ENCODE measurements at places on chromosomes 16 and 17.

DNA sequence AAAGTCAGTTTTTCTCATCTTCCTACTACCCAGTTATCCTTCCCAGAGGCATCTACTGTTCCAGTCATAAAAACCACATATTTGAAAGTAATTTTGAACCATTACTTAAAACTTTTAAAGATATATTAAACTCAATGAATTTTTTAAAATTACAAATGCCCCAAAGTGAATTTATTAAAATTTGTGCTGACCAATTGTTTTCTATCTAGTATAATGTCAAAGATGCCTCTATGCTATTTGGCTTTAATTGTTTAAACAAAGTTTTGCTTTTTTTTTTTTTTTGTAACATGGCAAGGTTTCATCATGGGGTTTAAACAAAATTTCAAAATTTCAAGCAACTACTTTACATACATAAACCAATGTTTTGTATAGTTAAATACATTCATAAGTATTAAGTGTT is 60.7 kb downstream of the FBXL20 start:
- no peak for DNase-seq

- no peak for DNase-seq
Observed at GRCh38 chr17:16003841-16004240, 4.2 kb downstream of the TTC19 start.

DNA sequence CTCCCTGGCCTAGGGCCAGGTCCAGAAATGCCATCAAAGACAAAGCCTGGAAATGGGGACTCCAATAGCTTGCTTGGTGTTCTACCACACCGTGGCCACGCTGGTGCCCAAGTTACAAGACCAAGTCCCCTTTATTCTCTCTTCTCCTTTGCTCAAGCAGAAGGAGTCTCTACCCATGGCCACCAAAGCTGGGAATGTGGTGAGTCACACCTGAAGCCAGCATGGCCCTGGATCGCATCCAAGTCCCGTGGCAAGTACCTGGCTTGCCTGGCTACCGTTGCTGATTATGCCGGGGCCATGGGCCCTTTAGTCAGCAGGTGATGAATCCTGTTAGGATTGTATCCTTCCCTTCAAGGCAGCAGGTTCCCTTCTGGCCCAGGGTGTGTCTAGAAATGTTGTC is 260.0 kb downstream of the HAPSTR1 start:
- no peak for DNase-seq

DNA sequence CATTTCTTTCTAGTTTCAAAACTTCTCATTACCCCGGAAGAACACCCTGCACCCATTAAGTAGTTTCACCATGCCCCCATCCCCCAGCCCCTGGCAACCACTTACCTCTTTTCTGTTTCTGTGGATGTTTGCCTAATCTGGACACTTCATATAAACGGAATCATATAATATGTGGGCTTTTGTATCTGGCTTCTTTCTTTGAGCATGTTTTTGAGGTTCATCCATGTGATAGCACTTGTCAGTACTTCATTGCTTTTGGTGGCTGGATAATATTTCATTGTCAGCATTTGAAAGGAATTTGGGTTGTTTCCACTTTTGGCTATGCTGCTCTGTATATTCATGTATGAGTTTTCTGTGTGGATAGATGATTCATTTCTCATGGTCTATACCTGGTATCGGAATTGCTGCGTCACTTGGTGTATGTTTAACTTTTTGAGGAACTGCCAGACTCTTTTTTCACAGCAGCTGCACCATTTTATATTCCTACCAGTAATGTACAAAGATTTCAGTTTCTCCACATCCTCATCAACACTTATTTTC is 30.0 kb upstream of the SLC5A10 start:
- no peak for DNase-seq

DNA sequence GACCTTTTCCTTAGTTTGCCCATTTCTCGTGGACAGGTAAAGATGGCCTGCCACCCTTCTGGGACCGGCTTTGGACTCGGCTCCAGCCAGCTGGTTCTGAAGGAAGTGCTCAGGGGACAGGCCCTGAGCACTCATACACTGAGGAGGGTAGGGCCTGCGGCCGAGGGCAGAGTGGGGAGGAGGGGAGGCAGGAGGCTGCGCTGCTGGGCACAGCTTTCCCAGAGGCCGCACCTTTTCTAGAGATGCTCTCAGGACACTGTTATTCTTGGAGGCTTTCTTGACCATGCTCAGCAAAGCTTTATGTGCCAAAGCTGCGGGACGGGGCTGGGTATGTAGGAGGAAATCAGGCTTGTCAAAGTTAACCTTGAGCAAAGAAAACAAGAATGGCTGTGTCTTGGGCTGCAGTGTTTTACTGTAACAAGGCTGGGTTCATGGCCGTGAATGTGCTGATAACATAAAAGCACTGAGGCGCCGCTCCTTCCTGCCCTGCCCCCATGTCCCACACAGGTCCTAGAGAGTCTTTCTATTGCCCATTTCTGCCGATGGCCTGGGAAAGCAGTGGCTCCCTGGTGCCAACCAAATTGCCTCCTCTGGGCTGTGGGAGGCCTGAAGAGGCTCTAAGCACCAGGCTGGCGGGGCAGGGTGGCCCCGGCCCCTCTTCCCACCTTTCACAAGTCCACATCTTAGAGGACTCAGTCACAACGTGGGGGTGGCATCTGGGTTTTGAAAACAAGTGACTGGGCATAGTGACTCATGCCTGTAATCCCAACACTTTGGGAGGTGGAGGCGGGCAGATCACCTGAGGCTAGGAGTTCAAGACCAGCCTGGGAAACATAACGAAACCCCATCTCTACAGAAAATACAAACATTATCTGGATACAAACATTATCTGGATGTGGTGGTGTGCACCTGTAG is 22.3 kb upstream of the TIMP2 start:
- no peak for DNase-seq

- no peak for DNase-seq
Observed at GRCh38 chr17:66451188-66452149, 149.1 kb downstream of the PRKCA start.

DNA sequence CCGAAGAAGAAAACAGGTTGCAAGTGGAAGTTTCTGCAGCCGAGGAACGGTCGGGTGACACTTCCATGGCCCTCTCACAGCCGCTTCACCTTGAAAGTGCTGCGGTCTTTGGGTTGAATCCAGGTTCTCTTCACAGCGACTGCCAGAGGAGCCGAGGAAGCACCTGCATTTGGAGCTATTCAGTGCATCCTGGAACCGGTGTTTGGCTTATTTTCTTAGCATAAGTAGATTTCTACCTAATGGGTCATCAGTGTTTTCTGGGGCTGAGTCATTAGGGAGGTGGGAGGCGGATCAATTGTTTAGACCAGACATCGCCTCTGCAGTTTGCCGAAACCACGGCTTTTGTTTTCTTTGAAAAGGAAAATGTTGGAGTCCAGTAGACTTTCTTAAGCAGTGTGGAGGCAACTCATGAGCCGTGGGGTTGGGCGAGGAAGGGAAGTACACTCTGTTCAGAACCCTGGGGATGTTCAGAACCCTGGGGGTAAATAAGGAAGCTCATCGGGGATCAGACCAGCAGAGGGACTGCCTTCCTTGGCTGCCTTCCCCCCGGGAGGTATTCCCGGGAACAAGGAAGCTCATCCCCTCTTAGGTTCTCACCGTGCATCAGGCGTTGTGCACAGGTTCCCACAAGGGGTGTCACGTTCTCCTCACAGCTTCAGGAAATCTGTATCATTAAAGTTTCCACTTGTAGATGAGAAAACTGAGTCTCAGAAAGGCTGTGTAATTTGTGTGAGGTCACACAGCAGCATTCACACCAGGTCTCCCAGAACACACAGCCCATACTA is 361.5 kb downstream of the SNX29 start:
- no peak for DNase-seq

DNA sequence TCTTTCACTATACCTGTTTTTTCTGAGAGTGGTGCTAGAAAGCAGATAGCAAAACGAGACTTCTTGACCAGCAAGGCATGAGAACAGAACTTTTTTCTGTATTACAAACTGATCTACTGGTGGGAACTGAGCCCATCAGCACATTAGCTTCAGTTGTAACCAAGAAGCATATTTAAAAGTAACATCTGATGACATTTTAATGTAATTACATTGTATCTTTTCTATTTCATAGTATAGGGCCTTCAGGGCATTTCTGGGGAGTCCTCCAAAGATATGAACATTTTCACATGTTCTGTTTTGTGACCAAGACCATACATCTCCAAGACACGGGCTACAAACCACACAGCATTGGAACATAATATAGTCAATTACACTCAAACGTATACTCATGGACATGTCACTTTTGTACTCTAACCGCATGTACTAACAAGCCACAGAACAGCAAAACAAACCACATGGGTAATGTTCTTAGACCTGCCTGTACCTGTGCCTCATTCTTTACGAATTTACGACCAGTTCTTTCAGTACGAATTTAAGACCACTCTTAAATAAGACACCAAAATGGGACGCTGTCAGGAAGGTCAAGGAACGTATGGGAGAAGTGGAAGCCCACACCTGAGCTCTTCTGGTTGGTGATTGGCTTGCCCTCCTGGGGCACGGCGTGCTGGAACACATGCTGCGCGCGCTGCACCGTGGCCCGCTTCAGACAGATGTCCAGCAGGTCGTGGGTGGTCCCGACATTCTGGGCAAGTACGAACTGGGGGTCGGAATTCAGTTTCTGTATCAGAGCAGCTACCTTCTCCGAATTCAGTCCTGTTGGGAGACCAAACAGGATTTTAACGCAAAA is 825 bp downstream of the BLMH start:
- DNase-seq = no peak

DNA sequence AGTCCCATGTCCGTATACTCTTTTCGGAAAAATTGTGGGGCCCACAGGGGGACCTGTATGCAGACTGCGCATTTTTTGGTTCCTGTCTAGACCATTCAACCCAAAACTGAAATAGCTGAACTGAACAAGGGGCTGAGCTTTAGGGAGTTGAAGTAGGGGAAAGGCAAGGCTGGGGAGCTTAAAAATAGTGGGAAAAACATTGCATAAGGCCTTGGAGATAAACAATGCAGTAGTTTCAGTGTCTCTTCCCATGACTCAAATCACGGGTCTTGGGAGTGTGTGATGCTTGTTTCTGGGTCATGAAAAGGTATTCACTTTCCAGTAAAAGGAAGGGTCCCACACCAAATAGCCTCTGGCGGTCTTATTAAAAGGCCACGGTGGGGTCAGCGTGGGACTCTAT is 402.8 kb upstream of the SALL1 start:
- DNase-seq = no peak

GRCh38 chr17:80919331-80920311 is 72.0 kb upstream of the CHMP6 start:
- no peak for DNase-seq

- DNase-seq = no peak
Observed at GRCh38 chr17:2081564-2081963, 26.7 kb downstream of the HIC1 start.

- no peak for DNase-seq
Observed at GRCh38 chr16:56930486-56931270, 1.3 kb upstream of the HERPUD1 start.

DNA sequence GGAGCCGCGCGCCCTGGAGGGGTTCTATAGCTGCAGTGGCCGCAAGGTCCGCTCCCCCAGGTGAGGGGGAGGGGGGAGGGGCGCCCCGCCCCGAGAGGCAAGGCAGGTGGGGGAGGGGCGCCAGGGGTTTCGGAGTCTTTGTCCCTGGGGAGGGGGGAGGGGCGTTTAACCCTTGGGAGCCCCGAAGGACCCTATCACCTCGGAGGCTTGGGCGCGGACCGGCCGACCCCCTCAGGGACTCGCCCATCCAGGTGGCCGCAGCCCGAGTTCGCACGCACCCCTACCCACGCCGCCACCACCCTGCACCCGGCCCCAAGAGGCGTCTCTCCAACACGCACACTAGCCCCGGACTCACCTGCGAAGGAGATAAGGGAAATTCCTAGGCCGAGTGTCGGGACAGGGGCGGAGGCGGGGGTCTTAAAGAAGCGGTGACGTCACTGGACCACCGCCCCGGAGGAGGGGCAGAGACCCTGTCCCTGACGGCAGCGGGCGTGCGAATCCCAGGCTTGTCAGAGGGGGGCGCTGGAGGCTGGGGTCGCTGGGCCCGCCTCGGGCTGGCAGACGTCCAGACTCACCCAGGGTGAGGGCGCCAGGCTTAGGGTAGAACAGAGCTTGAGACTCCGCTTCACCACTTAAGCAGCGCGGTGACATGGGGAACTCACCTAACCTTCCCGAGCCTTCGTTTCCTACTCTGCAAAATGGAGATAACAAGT is at the start of gene CLDN6:
TSS of gene CLDN6 (minus strand) at position 390 of the 713 bp plus-strand sequence. CDS start 2,162 bp downstream, outside the sequence.
- no peak for DNase-seq

- no peak for DNase-seq
Observed at GRCh38 chr17:36069136-36069535, 5.1 kb downstream of the CCL18 start.

GRCh38 chr16:12067714-12068401 is 91.3 kb downstream of the SNX29 start:
- DNase-seq = no peak

DNA sequence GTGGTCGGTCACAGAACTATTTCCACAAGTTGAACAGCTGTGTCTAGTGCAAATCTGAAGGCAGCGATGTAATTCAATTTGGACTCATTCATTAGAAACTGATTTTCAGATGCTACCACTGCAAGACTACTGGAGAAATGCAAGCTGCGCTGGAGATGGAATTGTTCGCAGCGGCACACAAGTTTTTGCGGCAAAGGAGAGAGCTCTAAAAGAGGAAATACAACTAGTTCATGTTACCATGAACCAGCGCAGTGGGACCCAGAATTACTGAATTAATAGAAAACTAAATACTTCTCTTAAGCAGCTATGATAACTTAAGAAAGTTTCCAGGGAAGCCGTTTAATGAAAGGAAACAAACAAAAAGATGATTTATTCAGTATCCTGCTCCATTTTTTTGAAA is 1.9 kb downstream of the CREBBP start:
- DNase-seq = no peak

DNA sequence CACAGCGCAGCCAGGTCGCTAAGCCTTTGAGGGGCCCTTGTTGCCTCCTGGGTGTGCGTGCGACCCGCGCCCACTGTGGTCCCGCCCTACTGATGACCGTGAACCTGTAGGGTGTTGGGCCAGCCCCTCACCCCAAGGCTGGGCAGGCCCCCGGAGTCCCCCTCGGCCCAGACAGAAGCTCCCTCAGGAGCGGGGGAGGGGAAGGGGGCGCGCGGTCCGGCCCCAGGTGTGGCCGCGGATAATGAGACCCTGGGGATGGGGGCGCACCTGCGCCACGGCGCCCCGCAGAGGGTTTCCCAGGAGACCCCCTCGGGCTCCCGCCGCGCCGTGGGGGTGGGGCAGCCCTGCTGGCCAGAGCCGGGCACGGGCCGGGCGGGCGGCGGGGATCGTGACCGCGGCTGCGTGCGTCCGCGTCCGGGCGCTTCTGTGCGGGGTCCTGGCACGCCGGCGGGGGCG is 358 bp upstream of the ARHGDIG start:
- no peak for DNase-seq

DNA sequence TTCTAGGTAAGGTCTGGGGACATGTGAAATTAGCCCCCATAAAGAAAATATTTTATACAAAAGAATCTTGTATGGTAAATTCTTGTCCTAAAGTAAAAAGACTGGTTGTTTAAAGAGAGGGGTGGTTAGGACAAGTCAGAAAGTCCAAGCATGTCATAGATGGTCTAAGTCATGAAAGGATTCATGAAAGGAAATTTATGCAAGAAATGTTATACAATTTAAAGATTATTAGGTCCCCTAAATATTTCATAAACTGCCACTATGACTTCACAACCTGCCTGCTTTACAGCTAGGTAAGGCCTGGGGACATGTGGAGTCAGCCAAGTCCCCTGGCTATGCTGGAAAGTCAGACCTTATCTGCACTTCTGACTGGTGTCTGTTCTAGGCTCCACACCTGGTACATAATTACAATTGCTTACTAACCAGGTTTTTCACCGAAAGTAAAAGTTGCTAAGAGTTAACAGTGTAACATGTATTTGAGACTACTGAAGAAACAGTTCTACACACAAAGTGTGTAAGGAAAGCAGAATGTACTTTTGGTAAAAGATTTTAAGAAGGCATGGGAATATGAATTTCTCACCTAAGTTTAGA is 17.0 kb downstream of the N4BP1 start:
- no peak for DNase-seq

GRCh38 chr16:48434653-48435317 is 49.6 kb upstream of the SIAH1 start:
- no peak for DNase-seq

Data from T follicular helper cell (primary cell).